Ammon's horn (tissue), 1 donor: ENCODE measurements at places on chromosomes 1 and 21.

DNA sequence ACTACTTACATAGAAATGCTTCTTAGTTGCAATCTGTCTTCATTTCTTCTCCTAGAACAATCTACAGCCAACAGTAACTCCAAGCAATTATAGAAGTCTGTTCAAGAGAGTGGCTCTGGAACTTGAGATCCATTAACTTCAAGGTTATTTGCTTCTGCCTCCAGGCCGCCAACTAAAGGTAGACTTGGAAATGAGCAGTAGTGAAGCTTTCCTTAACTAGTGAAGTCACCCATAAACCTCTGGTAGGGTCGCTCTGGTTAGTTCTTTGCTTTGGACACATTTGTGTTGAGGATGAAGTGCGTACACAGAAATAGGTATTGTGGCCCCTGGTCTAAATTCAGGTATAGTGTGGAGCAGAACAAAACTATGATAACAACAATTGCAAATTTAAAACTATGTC, 809.9 kb upstream of the RGS18 start:
- no peak for DNase-seq

DNA sequence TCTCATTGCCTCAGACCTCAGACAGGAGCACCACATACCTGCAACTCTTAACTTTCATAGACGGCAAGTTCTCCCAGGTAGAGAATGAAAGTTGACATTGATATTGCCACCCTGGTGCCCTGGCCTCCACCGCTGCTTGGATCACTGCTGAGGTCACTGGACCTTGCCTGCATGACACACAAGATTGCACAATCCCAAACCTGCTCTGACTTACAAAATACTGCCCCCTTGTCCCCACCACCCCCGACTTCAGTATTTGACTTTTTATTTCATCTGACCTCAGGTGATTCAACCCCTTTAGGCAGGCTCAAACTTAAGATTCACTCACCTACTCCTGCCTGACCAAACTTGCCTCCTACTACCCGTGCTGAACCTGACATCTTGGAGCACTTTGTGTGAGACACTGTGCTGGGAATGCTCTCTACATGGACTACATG, 43.1 kb upstream of the S1PR1 start:
- DNase-seq = no peak

- DNase-seq = no peak
These were observed 355.2 kb upstream of the GREM2 start for GRCh38 chr1:240967070-240967724.

DNA sequence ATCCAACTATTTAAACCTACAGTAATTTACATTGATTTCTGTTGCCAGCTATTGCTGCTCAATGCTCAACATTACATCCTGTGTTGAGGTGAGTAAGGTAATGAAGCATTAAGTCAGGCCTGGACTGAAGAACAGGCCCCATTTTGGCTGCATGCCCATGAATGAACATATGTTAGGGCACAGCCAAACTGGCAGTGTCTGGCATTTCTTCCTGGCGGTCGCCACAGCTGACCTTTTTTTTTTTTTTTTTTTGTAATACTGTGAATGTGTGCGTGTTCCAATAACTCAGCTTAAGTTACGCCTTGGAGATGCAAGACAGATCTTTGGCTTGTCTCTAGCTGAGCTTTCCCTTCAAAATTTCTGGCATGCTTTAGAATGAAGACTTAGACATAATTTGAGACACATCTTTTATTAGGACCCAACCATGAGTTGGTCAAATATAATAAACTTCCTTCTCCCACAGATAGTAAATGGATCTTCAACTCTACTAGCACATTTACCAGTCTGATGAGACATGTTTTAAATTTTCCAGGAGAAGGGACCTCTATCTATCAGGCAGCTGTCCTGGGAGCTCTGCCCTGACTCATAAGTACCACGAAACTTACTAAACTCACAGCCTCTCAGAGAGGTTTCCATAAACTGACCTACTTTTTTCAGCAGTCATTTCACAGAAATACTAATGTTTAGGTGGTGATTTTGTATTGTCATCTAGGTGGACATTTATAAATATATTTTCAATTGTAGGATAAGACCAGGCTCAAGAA, 341.1 kb upstream of the RUNX1 start:
- no peak for DNase-seq

DNA sequence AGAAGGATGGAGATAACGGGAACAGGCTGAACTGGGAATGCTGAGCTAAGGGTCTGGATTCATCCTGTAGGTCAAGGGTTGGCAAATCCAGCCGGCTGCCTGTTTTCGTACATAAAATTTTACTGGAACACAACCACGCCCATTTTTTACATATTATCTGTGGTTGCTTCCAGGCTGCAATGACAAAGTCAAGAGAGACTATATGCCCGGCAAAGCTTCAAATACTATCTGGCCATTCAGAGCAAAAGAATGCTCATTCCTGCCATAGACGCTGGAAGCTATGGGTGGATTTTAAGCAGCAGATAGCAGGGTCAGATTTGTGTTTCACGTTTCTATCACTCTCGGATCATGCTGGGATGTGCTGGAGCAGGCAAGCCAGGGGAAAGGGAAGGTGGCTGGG, 137.9 kb upstream of the EDN2 start:
- DNase-seq = no peak

- no peak for DNase-seq
These were observed 228.5 kb upstream of the AJAP1 start for GRCh38 chr1:4425892-4426291.

DNA sequence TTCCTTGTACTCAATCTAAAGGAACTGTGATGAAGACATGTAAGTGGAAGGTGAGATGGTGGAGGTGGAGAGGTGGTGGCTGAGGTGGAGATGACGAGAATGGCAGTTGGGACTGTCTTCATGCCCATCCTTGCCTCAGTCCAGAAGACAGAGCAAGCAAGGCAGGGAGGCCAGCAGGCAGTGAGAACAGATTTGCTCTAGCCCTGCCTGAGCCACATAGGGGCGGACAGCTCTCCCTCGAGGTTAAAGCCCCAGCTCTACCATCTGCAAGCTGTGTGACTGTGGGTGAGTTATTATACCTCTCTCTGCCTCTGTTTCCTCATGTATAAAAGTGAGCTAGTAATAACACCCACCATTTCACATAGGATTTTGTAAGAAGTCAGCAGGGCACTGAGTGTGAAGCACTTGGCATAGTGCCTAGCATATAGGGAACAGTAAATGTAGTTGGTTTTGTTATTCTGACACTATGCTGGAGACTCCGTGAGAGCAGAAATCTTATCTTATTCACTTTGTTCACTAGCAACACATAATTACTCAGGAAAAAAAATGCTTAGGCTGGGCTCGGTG, 4.8 kb upstream of the FAM110D start:
- DNase-seq = no peak

GRCh38 chr1:227934476-227935313, 13.0 kb downstream of the WNT9A start:
- no peak for DNase-seq

DNA sequence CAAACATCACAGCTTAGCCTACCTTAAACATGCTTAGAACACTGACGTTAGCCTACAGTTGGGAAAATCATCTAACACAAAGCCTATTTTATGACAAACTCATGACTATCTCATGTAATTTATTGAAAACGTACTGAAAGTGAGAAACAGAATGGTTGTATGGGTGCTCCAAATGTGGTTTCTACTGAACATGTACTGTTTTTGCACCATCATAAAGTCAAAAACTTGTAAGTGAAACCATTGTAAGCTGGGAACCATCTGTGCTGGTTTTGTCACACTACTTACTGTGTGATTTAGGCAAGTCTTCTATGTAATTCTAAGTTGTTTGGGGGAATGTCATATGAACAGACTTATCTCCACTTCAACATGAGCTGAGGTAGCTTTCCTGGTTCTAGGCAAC, 55.5 kb downstream of the TOR1AIP2 start:
- DNase-seq = no peak

DNA sequence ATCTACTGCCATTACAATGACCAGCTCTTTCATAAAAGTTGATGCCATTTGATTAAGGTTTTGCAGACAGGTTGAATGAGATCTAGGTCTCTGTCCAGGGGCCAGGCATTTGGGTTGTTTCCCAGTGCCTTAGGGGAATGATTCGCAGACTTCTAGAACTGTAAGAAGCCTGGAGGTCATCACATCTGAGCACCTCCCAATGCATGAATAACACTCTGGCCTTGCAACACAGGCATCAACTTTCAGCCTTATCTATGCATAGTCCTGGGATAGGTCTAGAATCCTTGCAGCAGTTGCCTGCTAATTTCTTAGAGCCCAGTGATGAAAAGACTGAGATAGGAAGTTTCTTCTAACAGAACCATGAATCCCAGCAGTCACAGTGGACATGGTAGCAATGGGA, 44.8 kb upstream of the KCND3 start:
- DNase-seq = no peak

DNA sequence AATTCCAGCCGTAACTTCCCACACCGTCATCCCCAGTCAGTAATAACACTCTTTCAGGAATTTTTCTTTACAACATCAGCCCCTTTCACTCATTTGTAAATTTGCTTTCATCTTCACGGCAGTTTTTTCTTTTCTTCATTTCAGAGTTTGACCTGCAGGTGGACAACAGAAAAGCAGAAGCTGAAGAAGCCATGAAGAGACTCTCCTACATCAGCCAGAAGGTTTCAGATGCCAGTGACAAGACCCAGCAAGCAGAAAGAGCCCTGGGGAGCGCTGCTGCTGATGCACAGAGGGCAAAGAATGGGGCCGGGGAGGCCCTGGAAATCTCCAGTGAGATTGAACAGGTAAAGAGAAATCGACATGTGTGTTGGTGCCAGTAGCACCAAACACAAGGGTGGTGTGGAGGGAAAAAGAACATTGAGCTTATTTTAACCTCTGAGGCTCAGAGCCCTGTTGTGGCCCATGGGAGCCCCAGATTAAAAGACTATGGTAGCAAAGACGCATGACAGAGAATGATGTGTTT, 53.2 kb downstream of the LAMC2 start:
- DNase-seq = no peak

DNA sequence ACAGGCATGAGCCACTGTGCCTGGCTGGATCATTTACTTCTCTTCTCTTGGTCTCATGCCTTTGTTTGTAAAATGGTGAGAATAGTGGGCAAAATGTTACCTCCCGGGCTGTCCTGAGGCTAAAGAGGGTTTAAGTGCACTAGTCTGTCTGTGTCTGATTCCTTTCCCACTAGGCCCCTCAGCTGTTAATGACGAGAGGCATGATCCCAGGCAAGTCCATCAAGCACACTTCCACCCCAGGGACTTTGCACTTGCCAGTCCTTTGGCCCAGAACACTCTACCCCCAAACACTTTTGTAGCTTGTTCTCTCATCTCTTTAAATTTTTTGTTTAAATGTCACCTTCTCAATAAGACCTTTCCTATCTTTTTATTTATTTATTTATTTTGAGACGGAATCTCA, 13.8 kb upstream of the EPB41 start:
- DNase-seq = no peak

DNA sequence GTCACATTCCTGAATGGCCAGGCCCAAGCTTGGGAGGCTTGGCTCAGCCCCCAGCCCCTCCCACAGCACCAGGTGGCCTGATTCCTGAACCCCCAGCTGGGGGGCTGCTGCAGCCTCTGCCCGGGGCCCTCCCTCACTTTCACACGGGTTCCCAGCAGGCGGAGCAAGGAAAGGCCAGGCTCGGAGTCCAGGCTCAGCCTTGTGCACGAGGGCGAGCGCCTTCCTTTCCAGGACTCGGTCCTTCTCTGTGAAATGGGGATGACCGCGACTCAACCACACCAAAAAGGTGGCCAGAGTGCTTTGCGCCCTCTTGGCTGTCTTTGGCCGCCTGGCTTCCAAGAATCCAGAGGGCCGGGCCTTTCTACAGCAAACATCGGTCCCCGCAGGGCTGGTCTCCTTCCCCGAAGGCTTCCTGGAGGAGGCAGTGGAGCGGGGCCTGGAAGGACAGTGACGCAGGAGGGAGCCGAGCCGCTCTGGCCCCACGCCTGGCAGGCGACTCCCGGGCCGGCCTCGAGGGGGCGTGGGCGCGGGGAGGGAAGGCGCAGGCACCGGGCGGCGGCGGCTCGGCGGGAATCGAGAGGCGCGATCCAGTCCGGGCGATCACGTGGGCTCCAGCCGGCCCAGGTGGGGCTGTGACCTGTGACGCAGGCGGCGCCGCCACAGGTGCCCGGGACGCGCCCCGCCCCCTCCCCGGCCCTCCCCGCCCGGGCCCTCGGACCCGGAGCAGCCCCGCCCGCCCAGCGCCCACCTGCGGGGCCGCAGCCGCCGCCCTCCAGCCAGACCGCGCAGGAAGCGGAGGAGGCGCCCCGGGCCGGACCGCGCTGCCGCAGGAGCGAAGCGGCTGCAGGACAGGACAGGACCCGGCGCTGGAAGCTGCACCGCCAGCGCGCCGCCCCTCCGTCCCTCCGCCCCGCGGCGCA, at the start of gene ARHGEF16:
ARHGEF16 (plus strand) TSS at position 775 of the 920 bp plus-strand sequence. CDS start 8,420 bp downstream, outside the sequence.
- DNase-seq = no peak

DNA sequence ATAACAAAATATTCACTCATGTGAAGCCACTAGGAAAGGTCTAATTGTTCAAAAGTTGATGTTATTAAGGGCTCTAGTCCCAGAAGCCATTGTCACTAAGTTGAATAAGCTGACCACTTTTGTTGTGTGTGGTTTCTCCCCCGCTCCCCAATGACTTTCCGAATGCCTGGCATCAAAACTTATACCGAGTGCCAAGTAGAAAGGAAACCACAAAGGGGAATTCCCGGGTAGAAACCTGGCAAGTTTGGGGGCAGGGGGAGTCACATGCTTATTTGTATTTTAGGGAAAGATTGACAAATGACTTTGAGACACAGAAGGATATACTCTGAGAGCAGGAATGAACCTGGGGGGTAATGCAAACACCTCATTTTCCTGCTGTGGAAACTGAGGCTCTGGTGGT, 154.1 kb downstream of the TGFBR3 start:
- DNase-seq = no peak

GRCh38 chr21:42696501-42697040, 43.1 kb downstream of the PDE9A start:
- no peak for DNase-seq

- DNase-seq = no peak
These were observed 30.6 kb downstream of the KIF14 start for GRCh38 chr1:200590001-200590400.

DNA sequence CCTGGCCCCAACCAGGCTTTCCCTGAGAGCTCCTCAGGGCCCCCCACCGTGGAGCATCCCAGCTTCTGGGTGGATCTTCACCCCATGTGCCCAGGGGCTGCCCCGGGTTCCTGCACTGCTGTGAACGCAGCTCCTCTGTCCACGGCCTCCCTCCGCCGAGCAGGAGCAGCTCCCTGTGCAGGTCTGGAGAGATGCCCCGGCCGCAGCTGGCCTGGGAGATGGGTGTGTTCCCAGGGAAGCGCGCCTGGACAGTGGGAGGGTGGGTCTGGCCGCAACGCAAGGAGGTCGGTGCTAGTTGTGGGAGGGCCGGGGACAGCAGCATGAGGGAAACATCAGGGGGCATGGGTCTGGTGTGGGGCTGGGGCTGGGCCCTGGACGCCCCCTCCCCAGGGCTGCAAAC, 71.3 kb downstream of the MORN1 start:
- no peak for DNase-seq

- no peak for DNase-seq
These were observed 5.0 kb downstream of the PHC2 start for GRCh38 chr1:33425900-33426299.

DNA sequence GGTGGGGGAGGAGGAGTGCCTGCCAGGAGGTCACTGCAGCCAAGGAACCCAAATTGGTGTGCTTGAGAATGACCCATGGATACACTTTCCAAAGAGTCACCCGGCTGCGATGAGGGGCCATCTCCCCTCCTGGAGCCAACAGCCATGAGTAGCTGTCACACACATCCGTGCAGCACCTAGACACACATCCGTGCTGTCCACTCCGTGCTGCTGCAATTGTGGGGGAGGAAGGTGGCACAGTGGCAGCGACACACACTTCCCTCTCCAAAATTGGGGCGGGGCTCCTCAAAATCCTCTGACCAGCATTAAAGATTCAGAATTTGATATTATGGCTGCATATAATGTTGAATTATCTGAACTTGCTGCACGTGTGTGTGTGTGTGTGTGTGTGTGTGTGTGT, 15.8 kb downstream of the TP73 start:
- no peak for DNase-seq

- no peak for DNase-seq
These were observed 6.0 kb downstream of the CDK18 start for GRCh38 chr1:205510308-205510950.
